Camera-type eye (tissue), 1 donor: ENCODE measurements at places on chromosomes 7 and 10. TPM values are rescaled to one million over a fixed set of nuclear protein-coding genes. Genes with fewer than 3 reads are reported as not detected.

The GNG11 gene
- total RNA-seq: 17.9 TPM

The CPVL gene
- 7.9 TPM for total RNA-seq

The GIMAP2 gene
- 7.6 TPM for total RNA-seq

The LRMDA gene
- 14.8 TPM for total RNA-seq
